MM.1S (cell line): ENCODE measurements at places on chromosomes 4 and X.

GRCh38 chrX:47232197-47232802, 509 bp upstream of the USP11 start:
- H3K4me3 ChIP-seq, result peak overlapping the region; percentile 71
- peak overlapping the region; percentile 95; the same call in 1 of the 2 replicates for H3K27ac ChIP-seq
- H3K4me1 ChIP-seq, result no peaks in the 10 kb centered on the region
- H3K27me3 ChIP-seq, result no peaks in the 10 kb centered on the region
- DNase-seq, result no peak

DNA sequence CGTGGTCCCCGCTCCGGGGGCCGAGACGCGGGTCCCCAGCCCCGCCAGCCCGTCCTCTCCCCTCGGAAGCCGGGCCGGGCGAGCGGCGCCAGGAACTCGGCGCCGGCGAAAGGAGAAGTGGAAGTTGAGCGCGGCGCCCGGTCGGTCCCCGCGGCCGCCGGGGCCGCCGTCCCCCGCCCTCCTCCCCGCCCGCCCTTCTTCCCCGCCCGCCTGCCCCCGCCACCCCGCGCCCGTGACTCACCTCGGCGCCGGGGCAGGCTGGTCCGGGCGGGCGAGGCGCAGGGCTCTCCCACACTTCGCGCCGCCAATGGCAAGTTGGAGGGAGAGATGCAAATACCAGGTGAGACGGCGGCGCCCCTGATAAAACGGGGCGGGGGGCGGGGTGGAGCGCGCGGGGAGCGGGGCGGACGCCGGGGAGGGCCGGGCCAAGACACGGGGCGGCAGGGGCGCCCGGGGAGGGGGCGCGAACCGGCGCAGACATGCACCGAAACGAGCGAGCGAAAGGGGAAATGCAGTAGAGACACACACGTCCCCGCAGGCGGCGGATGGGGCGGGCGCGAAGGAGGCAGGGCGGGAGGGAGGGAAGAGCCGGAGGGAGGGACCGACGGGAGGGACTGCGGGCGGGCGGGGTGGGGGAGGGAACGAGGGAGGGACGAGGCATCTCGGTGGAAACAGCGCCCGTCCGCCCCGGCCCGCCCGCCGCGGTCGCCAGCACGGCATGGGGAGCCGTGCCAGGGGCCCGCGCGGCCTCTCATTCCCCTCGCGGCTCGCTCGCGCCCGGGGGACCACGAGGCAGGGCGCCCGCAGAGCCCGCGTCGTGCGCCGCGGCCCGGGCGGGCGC, at the start of gene ELF4:
TSS of gene ELF4 (minus strand) at position 119 of the 841 bp plus-strand sequence. CDS start 29,167 bp downstream, outside the sequence.
- peak within 1 kb of the TSS; percentile 69 for H3K4me3 ChIP-seq
- no peaks in the 10 kb centered on the region for H3K4me1 ChIP-seq
- no peaks in the 10 kb centered on the region for H3K27me3 ChIP-seq
- peak; percentile 55 for DNase-seq

GRCh38 chr4:116598980-116599789, 486.2 kb downstream of the TRAM1L1 start:
- DNase-seq, result no peak
- no peak overlapping the region for H3K27ac ChIP-seq
- no peaks in the 10 kb centered on the region for H3K36me3 ChIP-seq
- no peaks in the 10 kb centered on the region for H3K4me1 ChIP-seq

DNA sequence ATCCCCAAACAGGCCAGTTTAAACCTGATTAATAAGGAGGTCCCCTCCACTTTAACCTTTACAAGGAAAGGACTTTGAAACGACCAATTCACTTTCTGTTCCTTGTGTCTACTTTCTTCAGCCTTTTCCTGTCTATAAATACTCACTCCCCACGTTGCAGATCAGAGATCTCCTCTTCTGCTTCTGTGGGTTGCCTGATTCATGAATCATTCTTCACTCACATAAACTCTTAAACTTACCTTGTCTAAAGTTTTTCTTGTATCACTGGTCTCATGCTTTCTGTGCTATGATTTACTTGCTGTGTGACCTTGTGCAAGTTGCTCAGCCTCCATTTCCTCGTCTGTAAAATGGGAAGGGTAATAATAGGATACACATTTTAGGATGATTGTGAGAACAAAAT, 236.1 kb downstream of the QDPR start:
- H3K36me3 ChIP-seq, result no peaks in the 10 kb centered on the region
- H3K4me1 ChIP-seq, result no peaks in the 10 kb centered on the region
- H3K27ac ChIP-seq, result no peak overlapping the region
- H3K27me3 ChIP-seq, result no peaks in the 10 kb centered on the region
- no peak for DNase-seq

DNA sequence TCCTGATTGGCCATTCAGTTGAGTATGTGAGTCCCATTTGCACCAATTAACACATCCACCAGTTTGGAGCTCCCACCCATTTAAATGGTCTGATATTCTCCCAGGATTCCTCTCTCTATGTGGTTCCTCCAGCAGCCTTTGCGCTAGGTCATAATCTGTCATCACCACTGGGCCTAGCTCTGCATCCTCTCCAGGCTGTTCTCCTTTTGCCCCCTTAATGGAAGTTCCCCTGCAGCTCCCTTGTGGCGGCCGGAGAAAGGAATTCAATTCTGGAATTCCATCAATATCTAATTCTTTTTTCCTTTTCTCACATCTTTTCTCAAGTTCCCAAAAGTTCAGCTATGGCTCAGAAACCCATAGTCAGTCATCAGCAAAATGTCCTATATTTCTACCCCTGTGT, 2184.4 kb upstream of the AGA start:
- H3K4me1 ChIP-seq, result 0 out of 2 replicates have a peak, but pooled peaks cover 10% of the 10 kb centered on the region
- no peaks in the 10 kb centered on the region for H3K36me3 ChIP-seq
- H3K4me3 ChIP-seq, result no peak overlapping the region
- H3K27ac ChIP-seq, result no peak overlapping the region
- no peak for DNase-seq

GRCh38 chr4:158819942-158820786, 51.3 kb downstream of the FNIP2 start:
- no peaks in the 10 kb centered on the region for H3K36me3 ChIP-seq
- H3K27me3 ChIP-seq, result no peaks in the 10 kb centered on the region
- no peak overlapping the region for H3K27ac ChIP-seq
- H3K4me3 ChIP-seq, result no peak overlapping the region
- no peak for DNase-seq

GRCh38 chrX:373641-374471, 12.9 kb downstream of the PPP2R3B start:
- H3K36me3 ChIP-seq, result no peaks in the 10 kb centered on the region
- no peak for DNase-seq
- H3K27me3 ChIP-seq, result no peaks in the 10 kb centered on the region
- no peak overlapping the region for H3K4me3 ChIP-seq

- H3K4me3 ChIP-seq, result no peak overlapping the region
- no peaks in the 10 kb centered on the region for H3K4me1 ChIP-seq
- no peak overlapping the region for H3K27ac ChIP-seq
- no peaks in the 10 kb centered on the region for H3K36me3 ChIP-seq
- DNase-seq, result no peak
These were observed 374.4 kb upstream of the NWD2 start for GRCh38 chr4:36870121-36870520.

- no peak overlapping the region for H3K4me3 ChIP-seq
- H3K36me3 ChIP-seq, result no peaks in the 10 kb centered on the region
- DNase-seq, result no peak
These were observed 82.1 kb downstream of the JAKMIP1 start for GRCh38 chr4:6118201-6118600.

GRCh38 chr4:665381-665750, 8.7 kb downstream of the ATP5ME start:
- H3K4me1 ChIP-seq, result no peaks in the 10 kb centered on the region
- H3K27ac ChIP-seq, result no peak overlapping the region
- H3K4me3 ChIP-seq, result no peak overlapping the region
- no peaks in the 10 kb centered on the region for H3K36me3 ChIP-seq
- no peak for DNase-seq
- no peaks in the 10 kb centered on the region for H3K27me3 ChIP-seq

GRCh38 chrX:55160685-55161552, 59.2 kb upstream of the PAGE5 start:
- H3K27me3 ChIP-seq, result no peaks in the 10 kb centered on the region
- no peaks in the 10 kb centered on the region for H3K36me3 ChIP-seq
- DNase-seq, result peak; percentile 88
- H3K4me3 ChIP-seq, result peak overlapping the region; percentile 72

DNA sequence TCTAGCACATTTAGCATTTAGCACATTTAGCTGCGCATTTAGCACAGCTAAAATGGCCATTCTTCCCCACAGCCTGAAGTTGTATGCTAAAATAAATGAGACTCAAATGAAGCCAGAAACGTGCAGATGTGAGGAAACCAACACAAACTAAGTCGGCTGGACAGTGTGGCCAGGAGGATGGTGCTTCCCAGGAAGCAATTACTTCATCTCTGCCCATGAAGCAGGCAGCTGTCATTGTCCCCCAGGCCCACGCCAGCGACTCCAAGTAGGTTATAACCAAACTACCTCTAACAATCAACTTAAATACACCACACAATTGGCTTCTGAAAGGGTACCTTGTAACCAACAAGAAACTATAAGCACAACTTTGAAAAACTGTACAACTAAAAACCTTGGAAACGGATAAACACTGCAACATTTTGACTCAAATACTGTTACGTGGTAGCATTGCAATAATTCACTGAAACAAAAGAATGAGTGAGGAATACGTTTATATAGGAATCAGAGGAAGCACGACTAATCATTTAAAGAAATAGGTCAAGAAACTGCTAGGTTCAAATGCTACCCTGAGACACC, 39.2 kb downstream of the AFAP1 start:
- H3K36me3 ChIP-seq, result no peaks in the 10 kb centered on the region
- H3K27ac ChIP-seq, result no peak overlapping the region
- no peak overlapping the region for H3K4me3 ChIP-seq
- peaks cover 93% of the 10 kb centered on the region for H3K27me3 ChIP-seq

DNA sequence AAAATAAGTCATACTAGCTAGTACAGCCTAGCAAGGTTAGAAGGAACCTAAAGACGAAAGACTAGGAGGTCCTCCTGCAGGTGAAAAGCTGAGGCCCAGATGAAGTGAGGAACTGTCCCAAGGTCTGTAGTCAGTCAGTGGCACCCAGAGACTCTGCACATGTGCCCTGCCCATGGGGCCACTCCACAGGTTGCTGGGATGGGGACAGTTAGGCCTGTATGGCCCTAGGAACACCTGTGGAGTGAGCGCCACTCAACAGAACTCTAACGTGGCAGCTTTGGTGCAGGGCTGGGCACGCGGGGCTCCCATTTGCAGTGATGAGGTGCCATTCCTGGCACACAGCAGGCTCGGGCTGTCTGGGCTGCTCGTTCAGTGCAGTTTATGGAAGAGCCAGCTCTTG, 14.8 kb downstream of the ZNF185 start:
- H3K4me1 ChIP-seq, result no peaks in the 10 kb centered on the region
- H3K4me3 ChIP-seq, result no peak overlapping the region
- DNase-seq, result no peak
- no peaks in the 10 kb centered on the region for H3K27me3 ChIP-seq
- no peaks in the 10 kb centered on the region for H3K36me3 ChIP-seq
- H3K27ac ChIP-seq, result no peak overlapping the region

DNA sequence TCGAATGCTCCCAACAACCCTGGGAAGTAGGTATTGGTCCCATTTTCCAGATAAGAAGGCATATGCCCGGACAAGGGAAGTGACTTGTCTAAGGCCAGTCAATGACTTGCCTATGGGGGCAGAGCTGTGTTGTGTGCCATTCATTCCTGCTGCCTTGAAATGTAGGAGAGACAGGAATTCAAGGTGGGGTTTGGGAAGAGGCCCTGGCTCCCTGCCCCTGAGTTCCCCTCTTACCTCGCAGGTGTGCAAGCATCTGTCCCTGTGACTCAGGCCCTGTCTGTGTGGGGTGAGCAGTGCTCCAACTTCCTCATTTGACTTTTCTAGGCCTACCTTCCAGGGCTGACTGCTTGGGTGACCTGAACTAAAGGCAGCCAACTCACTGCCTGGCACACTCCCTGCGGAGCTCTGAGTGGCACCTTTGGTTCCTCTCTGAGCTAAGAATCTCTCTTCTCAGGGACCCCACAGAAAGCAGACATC, 5.1 kb downstream of the EFNB1 start:
- H3K4me1 ChIP-seq, result no peaks in the 10 kb centered on the region
- H3K27ac ChIP-seq, result no peak overlapping the region
- no peak for DNase-seq
- no peaks in the 10 kb centered on the region for H3K27me3 ChIP-seq
- H3K36me3 ChIP-seq, result no peaks in the 10 kb centered on the region

GRCh38 chr4:60683973-60684372, 516.2 kb upstream of the ADGRL3 start:
- H3K27ac ChIP-seq, result no peak overlapping the region
- H3K4me3 ChIP-seq, result no peak overlapping the region
- no peak for DNase-seq
- H3K27me3 ChIP-seq, result no peaks in the 10 kb centered on the region

DNA sequence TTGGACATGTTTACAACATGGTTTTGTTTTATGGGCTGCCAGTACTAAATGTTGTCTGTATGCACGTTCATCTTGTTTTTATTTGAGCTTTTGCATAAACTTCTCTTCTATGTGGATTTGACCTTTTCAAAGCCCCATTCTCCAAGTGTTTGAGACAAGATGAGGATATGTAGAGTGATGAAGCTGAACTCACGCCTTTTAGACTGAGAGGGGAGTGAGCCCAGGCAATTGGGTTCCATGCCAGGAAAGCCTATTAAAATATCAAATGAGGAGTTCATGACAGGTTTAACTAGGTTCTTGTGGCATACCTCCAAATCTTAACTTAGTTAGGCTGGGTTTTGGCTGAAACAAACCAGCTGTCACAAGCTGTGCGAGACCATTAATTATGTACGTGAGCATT, 170.4 kb upstream of the LDB2 start:
- DNase-seq, result no peak
- H3K36me3 ChIP-seq, result no peaks in the 10 kb centered on the region
- H3K27me3 ChIP-seq, result no peaks in the 10 kb centered on the region
- no peak overlapping the region for H3K27ac ChIP-seq
- no peaks in the 10 kb centered on the region for H3K4me1 ChIP-seq

DNA sequence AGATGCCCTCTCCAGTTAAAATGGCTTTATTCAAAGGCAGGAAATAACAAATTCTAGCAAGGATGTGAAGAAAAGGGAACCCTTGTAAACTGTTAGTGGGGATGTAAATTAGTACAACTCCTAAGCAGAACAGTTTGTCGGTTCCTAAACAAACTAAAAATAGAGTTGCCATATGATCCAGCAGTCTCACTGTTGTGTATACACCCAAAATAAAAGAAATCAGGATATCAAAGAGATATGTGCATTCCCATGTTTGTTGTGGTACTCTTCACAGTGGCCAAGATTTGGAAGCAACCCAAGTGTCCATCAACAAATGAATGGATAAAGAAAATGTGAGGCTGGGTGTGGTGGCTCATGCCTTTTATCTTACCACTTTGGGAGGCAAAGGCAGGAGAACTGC, 36.1 kb downstream of the ADH7 start:
- H3K4me1 ChIP-seq, result peaks cover 10% of the 10 kb centered on the region
- no peak for DNase-seq
- no peaks in the 10 kb centered on the region for H3K27me3 ChIP-seq
- no peak overlapping the region for H3K27ac ChIP-seq
- no peak overlapping the region for H3K4me3 ChIP-seq

GRCh38 chr4:108036213-108036612, 46.5 kb downstream of the HADH start:
- DNase-seq, result peak; percentile 98
- H3K36me3 ChIP-seq, result no peaks in the 10 kb centered on the region
- H3K27ac ChIP-seq, result peak overlapping the region; percentile 97
- H3K27me3 ChIP-seq, result no peaks in the 10 kb centered on the region
- H3K4me3 ChIP-seq, result peak overlapping the region; percentile 29; the same call in 1 of the 2 replicates
- peaks cover 66% of the 10 kb centered on the region for H3K4me1 ChIP-seq
